ENCODE measurements at places on chromosomes 13 and 19. TPM values are rescaled to one million over a fixed set of nuclear protein-coding genes. Genes with fewer than 3 reads are reported as not detected.

The SHC2 gene
- 4.7 TPM for total RNA-seq

The SIGLECL1 gene
- not detected for total RNA-seq

The ZNF667 gene
- total RNA-seq: 0.67 TPM

The FFAR1 gene
- not detected for total RNA-seq

The MYO1F gene
- total RNA-seq: 5.4 TPM

The ZNF560 gene
- not detected for total RNA-seq

The FCGBP gene
- total RNA-seq: 6,411 TPM

The CLEC17A gene
- 0.36 TPM for total RNA-seq

DNA sequence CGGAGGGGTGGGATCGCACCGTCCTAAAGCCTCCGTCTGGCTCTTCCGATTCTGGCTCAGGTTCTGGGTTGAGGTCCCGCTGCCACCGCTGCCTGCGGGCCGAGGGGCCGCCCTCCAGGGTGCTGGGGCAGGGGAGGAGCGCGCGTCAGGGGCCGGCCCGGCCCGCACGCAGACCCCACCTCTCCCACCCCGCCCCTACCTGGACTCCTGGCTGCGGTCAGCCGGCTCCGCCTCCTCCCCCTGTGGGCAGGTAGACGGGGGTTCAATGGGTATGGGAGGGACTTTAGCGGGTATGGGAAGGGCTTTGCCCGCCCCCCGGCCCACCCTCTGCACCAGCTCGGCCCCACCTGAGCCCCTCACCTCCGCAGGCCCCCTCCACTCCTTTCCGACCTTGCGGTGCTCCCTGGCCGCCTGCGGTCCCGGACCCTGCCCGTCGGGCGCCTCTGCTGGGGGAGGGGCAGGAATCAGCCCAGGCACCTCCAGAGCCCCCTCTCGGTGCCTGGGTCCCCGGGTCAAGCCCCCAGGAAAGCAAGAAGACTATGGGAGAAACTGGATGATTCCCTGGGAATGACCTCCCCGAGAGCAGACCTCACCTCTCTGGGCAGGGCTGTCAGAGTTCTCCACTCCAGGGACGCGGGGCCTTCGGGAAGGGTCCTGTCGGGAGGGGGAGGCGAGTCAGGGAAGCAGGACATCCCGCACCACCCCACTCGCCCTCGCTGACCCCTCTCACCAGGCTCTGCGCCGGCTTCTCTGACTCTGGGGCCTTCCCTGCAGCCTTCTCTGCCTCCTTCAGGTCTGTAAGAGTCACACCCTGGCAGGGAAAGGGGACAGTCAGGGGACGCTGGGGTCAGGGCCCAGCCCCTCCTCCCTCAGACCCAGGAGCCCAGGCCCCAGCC is 17.0 kb downstream of the EPS8L1 start:
- DNase-seq: no peak

- no peak for DNase-seq
Measured at GRCh38 chr13:68099631-68100030, 869.5 kb upstream of the PCDH9 start.

GRCh38 chr13:64755961-64756360 is 2474.2 kb downstream of the PCDH9 start:
- no peak for DNase-seq

DNA sequence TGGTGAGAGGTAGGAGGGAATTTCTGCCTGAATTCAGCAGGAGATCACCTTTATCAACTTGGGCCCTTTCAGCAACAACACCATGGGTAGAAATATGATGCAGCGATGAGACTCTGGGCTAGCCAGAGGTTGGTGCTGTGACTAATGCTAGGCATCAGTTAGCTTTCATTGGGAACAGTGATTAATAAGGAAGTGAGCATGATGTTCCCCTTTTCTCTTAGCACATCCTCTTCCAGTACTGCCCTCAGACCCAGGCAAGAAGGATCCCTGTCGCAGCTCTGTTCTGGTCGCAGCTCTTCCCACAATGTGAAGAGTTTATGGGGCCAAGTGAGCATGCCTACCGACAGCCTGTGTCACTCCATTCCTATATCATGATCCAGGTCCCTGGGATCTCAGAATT is 100.5 kb downstream of the FLT1 start:
- DNase-seq: no peak

- no peak for DNase-seq
Measured at GRCh38 chr19:39796000-39796498, 17.4 kb downstream of the LEUTX start.

DNA sequence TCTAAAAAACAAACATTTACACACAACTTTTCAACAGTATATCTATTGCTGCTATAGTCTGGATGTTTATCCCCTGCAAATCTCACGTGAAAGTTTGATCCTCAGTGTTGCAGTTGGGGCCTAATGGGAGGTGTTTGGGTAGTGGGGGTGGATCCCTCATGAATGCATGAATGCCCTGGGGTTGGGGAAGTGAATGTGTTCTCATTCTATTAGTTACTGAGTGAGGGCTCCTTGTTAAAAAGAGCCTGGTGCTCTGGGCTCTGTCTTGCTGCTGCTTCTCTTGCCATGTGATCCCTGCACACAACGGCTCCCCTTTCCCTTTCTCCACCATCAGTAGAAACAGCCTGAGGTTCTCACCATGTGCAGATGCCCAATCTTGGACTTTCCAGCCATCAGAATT is 242.7 kb upstream of the HTR2A start:
- no peak for DNase-seq

- no peak for DNase-seq
Measured at GRCh38 chr19:30393729-30394480, 21.7 kb downstream of the ZNF536 start.

DNA sequence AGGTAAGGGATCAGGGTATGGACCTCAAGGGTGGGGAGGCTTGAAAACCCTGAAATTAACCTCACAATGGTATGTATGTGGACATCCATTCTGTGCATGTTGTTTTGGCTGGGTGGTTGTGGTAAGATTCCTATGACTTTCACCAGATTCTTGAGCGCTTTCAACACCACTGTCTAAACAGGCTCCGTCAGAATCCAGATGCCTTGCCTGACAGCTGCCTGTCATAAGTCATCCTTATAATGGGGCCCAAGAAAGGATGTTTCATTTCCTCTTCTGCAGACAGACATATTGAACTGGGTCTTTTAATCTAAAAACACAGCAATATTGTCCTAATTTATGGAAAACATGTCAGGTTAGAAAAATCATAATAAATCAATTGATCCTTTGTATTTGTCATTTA is 41.3 kb downstream of the ALOX5AP start:
- DNase-seq: no peak

- DNase-seq: no peak
Measured at GRCh38 chr19:694481-695351, 536 bp downstream of the PRSS57 start.

DNA sequence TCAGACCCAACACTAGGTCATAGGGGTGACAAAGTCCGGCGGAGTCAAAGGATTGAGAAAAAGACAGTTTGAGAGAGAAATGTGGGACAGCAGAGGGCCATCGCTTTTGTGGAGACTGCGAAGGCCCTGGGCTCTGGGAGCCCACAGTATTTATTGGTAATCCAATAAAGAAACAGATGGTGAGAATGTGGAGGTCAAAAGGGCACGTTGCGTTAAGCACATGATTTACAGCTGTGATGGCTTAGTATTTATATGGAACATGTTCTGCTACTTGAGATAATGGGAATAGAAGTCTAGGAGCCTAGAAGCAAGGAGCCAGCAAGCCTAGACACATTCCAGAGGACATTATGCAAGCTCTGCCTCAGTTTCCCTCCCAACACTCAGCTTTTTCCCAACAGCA is 2521.1 kb downstream of the PCDH9 start:
- DNase-seq: no peak

DNA sequence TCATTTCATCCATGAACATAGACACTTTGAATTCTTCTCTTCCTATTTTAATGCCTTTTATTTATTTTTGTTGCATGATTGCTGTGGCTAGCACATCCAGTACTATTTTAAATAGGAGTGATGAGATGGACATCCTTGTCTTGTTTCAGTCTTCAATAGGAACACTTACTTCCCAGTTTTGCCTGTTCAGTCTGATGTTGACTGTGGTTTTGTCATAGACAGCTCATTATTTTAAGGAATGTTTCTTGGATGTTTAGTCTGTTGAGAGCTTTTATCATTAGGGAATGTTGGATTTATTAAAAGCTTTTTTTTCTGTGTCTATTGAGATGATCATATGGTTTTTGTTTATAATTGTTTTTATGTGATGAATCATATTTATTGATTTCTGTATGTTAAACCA is 586.6 kb downstream of the SLITRK1 start:
- DNase-seq: no peak

DNA sequence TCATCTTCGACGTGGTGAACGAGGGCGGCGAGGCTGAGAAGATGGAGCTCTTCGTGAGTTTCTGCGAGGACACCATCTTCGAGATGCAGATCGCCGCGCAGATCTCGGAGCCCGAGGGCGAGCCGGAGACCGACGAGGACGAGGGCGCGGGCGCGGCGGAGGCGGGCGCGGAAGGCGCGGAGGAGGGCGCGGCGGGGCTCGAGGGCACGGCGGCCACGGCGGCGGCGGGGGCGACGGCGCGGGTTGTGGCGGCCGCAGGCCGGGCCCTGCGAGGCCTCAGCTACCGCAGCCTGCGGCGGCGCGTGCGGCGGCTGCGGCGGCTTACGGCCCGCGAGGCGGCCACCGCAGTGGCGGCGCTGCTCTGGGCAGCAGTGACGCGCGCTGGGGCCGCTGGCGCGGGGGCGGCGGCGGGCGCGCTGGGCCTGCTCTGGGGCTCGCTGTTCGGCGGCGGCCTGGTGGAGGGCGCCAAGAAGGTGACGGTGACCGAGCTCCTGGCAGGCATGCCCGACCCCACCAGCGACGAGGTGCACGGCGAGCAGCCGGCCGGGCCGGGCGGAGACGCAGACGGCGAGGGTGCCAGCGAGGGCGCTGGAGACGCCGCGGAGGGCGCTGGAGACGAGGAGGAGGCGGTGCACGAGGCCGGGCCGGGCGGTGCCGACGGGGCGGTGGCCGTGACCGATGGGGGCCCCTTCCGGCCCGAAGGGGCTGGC is 52.6 kb downstream of the MAP4K1 start:
- no peak for DNase-seq

All from left colon (tissue), 2 donors.